Stimulated activated CD8-positive, alpha-beta memory T cell treated with anti-CD3 and anti-CD28 coated beads, Interleukin-4, amount 100 ng/mL, for 4 hours (primary cell): ENCODE measurements at places on chromosomes 3 and 15.

DNA sequence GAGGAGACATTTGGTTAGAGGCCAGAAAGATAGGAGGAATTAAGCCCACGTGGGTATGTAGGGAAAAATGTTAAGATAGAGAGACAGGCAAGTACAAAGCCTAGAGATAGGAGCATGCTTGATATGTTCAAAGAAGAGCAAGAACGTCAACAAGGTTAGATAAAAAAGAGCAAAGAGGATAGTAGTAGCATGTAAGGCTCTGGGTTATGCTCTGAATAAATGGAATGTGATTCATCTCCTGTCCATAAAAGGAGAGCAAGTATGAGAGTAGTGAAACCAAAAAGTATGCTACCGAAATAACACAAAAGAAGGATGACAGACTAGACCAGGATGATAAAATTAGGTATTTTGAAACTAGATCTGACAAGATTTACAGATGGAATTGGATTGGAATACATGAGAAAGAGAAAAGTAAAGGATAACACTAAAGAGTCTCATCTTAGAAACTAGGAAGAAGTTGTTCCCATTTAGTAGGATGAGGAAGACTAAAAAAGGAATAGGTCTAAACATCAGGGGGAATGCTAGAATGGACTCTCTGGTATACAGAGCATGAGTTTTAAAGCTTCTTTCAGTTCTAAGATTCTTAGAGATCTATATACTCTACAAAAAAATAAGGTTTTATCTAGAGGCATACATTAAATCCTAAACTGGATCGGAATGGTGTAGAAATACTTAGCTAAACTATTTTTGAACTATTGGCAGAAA, 59.1 kb downstream of the TRPM7 start:
- no peak for DNase-seq

DNA sequence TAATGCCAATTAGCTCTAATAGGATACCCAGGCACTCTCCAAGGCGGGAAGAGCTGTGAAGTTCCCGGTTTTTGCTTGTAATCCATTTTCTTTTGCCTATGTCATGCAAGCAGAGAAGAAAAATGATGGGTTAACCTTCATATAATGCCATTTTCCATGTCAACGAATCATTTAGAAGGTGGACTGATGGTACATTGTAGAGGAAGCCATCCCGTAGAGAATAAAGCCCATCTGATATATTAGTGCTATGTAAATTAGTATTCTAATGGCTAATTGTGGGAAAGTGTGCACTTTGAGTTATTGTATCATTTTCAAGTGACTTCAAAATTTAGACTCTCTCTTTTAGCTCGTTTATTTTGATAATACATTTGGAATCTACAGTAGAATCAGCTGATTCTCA, 509.1 kb downstream of the ROBO2 start:
- DNase-seq = no peak

GRCh38 chr15:57038496-57038895, 120.1 kb downstream of the TCF12 start:
- DNase-seq = no peak

GRCh38 chr3:32282578-32283154, 44.2 kb downstream of the CMTM8 start:
- DNase-seq = no peak

DNA sequence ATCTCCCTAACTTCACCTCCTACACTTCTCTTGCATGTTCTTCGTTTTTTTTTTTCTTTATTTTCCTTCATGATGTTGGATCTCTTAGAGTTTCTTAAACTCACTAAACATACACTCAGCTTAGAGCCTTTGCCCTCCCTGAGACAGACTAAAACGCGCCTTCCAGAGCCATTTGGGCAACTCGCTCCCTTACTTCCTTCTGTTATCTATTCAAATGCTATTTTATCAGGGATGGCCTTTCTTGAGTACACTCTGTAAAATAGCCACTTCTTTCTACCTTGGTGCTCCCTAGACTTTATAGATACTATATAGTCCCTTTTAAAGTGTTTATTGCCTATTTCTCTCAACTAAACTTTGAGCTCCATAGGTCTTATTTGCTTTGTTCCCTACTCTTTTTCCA, 598.2 kb upstream of the NECTIN3 start:
- DNase-seq = no peak

GRCh38 chr15:90497912-90498311, 31.8 kb upstream of the CRTC3 start:
- DNase-seq = no peak
